Adipose tissue (tissue), 3 donors: ENCODE measurements at places on chromosomes 6 and 20. TPM values are rescaled to one million over a fixed set of nuclear protein-coding genes. Genes with fewer than 3 reads are reported as not detected.

The TXLNB gene
- polyA plus RNA-seq, result 0.67 TPM

The LHFPL5 gene
- polyA plus RNA-seq, result 1.1 TPM

The BNIP5 gene
- polyA plus RNA-seq, result not detected

The ASF1A gene
- polyA plus RNA-seq, result 8.9 TPM

The CALHM6 gene
- 2.8 TPM for polyA plus RNA-seq

The SMIM8 gene
- polyA plus RNA-seq, result 6.6 TPM

The RBPJL gene
- polyA plus RNA-seq, result 233 TPM

The RGS19 gene
- 19.2 TPM for polyA plus RNA-seq

The RIMS4 gene
- 1.8 TPM for polyA plus RNA-seq

The XKR7 gene
- 0.15 TPM for polyA plus RNA-seq

The MLN gene
- polyA plus RNA-seq, result not detected

The HLA-DQA2 gene
- polyA plus RNA-seq, result not detected

The IRAK1BP1 gene
- polyA plus RNA-seq, result 1.7 TPM

The SLC22A23 gene
- 4.9 TPM for polyA plus RNA-seq

The FOXQ1 gene
- 0.92 TPM for polyA plus RNA-seq

The SEL1L2 gene
- polyA plus RNA-seq, result 0.89 TPM

The PCIF1 gene
- 28.2 TPM for polyA plus RNA-seq

The MEP1A gene
- 0.05 TPM for polyA plus RNA-seq

The ADGRB3 gene
- 0.11 TPM for polyA plus RNA-seq

The GLO1 gene
- 22.9 TPM for polyA plus RNA-seq

The SNRNP48 gene
- polyA plus RNA-seq, result 6.5 TPM
